ENCODE measurements at places on chromosomes 5 and 9.

DNA sequence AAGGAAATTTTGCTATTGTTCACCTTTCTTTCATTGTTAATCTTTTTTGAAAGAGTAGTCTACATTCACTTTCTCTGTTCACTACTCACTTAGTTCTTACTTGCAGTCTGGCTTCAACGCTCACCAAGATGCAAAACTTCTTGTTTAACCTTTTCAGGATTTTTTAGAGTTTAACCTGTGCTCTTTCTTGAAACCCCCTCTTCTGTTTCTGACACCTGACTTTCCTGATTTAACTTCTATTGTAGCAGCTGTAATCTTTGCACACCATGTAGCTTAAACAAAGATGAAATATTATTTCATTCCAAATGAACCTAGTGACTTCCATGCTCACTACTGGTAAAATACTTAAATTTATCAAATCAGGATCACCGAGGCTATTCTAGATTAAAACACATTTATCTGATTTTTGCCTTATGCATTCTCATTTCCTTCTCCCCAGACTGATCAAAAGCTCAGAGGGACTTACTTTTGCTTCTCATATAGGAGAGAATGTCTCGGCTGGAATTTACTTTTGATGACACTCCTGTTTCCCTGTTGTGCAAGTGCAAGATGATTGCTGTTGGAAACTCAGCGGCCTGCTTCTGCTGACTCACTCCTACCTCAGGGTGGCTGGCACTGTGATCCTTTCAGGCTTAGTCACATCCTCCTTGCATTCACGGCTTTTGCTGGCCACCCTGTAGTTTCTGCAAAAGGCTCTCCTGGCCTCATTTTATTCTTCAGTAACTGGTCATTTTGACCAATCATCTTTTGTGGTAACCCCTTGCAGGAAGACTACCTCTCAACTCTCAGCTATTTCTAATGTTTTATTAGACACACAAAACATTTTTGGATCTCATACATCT, 109.3 kb upstream of the IFNE start:
- DNase-seq: peak; percentile 70

- DNase-seq: no peak
Observed at GRCh38 chr5:151892393-151892792, 32.3 kb downstream of the GLRA1 start.

GRCh38 chr9:97109194-97109811, 70.4 kb upstream of the CTSV start:
- DNase-seq: no peak

GRCh38 chr5:112308608-112309007, 110.5 kb downstream of the EPB41L4A start:
- DNase-seq: no peak

DNA sequence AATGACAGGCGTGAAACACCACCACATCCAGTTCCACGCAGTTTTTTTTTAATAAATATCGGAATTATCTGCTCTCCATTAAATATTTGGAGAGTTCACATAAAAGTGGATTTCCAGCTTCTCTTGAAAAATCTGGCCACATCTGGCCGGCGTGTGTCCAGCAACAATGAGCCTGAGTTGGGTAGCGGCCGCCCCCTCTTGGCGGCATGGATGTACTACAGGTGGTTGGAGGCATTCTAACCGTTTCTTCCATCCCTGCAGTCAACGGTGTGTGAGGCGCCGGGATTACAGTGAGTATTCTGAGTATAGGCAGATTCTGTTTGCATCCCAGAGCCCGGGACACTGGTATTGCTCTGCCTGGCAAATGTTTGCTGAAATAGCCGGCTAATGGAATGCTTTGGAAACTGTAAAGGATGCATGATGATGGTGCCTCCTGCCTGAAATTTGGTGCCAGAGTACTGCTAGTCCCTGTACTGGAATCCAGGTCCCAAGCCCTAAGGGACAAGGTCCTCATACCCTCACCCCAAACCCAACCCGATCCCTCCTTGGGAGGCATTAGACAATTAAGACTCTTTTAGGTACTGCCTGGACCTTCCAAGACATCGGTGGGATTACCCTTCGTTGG, 13.6 kb upstream of the GM2A start:
- no peak for DNase-seq

- DNase-seq: no peak
Observed at GRCh38 chr5:20572614-20573013, 584.6 kb upstream of the CDH18 start.

- no peak for DNase-seq
Observed at GRCh38 chr9:15421532-15421931, 1.1 kb upstream of the SNAPC3 start.

GRCh38 chr9:75599126-75599525, 291.3 kb upstream of the PCSK5 start:
- DNase-seq: no peak

DNA sequence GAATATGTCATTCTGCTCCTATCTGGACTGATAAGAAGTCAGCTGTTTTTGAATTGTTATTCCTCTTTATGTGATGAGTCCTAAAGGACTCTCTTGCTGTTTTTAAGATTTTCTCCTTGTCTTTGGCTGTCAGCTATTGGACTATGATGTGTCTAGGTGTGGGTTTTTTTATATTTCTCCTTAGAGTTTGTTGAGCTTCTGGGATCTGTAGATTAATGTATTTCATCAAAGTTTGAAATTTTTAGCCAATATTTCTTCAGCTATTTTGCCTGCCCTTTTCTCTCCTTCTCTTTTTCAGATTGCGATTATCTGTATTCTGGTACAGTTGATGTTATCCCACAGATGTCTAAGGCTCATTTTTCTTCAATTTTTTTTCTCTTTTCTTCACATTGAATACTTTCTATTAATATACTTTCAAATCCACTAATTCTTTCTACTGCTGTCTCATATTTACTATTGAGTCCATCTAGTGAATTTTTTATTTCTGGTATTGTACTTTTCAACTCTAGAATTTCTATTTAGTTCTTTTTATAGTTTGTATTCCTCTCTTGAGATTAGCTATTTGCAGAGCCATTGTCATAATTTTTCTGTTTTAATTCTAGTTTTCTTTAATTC, 31.1 kb downstream of the RPS23 start:
- DNase-seq: peak; percentile 16

DNA sequence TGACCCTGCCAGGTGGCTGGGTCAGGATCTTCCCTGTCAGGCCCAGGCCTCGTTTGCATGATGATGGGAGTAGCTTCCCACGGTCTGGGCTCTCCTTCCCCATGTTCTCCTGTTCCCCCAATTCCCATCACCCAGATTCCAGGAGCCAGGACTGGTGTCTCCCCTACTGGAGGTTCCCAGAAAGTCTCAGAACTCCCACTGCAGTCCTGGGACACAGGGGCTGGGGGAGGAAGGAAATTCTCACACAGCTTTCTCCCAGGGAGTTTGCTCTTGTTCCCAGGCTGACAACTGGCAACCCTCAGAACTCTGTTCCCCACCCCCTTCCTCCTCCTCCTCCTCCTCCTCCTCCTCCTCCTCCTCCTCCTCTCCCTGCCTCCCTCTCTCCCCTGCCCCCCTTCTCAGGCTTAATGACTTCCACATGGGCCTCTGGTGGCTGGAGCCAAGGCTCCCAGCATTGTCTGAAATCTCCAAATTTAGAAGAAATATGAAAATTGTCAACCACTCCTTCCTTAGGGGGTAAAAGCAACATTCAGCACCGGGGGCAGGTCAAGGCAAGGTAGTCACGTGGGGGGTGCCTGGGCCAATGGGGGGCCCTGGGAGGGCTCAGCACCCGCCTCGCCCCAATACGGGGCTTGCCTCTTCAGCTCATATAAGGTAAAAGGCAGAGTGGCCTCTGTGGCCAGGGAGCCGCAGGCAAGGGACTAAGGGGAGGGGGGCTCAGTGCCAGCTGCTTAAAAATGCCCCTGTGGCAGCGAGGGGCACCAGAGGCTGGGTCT, 27.3 kb upstream of the IL17B start:
- DNase-seq: no peak

GRCh38 chr9:96478829-96479371, 28.9 kb downstream of the HABP4 start:
- DNase-seq: no peak

- no peak for DNase-seq
Observed at GRCh38 chr5:891837-892393, 686 bp downstream of the BRD9 start.

GRCh38 chr5:172454358-172455086, at the start of gene SH3PXD2B:
TSS of gene SH3PXD2B (minus strand) at chr5:172454525. CDS start at chr5:172454352, 173 bp downstream.
- DNase-seq: no peak

DNA sequence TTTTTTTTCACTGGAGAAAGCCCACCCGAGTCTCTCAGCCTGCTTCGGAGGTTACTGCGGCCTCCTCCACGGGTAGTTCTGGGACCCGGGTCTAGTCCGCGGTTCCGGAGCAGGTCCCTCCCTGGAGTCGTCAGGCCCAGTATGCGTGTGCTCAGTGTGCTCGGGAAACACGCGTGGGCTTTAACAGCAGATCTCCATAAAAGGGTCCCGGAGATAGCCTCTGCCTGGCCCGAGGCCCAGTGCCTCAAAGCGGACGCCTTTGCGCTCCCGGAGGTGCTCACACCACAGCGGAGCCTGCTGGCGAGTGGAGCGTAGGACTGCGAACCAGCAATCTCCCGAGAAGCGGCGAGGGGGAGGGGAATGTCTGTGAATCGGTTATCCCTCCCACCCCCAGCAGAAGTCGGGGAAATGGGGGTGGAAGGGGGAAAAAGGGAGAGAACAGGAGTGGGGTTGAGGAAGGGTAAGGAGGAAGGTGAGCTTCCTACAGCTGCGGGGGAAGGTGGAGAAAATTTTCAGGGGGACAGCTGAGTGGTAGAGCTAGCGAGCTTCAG, 28.7 kb downstream of the CDKN2A start:
- DNase-seq: peak; percentile 72

- DNase-seq: no peak
Observed at GRCh38 chr9:136610426-136610825, 52.3 kb upstream of the EGFL7 start.

DNA sequence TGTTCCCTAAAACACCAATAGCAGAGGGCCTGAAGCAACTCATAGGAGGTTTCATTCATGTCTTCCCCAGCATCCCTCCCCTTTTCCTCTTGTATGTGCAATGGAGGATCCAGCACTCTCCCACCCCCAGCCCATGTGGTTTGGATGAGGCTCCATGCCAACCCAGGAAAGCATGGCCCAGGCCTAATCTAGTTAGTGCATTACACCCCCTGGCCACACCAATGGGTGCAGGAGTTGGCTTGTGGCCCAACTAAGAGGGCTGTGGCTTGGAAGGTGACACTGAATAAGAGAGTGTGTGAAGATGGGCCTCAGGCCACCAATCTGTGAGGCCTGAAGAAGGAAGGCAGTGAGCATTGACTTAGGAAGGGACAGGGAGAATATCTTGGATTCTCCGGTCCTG, 70.8 kb upstream of the SMIM23 start:
- no peak for DNase-seq

GRCh38 chr9:137031904-137032640, at the start of gene FUT7:
TSS of gene FUT7 (minus strand) at chr9:137032088. CDS start at chr9:137031991, 97 bp downstream.
- DNase-seq: peak; percentile 45

DNA sequence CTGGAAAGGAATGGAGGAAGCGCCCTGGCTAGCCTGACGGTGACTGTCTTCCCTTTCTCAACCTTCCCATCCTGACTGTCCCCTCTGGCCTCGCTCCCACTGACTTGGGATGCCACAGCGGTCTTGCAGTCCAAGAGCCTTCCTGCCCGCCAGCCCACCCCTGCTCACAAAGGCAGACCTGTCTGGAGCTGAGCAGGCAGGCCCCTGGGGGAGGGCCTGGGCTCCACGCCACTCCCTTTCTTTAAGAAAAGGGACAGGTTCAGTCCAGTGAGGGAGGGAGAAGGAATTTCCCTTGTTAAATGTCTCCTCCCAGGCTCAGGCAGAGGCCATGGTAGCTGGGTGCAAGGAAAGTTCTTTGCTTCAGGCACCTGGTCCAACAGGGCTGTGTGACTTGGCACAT, 18.1 kb downstream of the FGF1 start:
- DNase-seq: no peak

DNA sequence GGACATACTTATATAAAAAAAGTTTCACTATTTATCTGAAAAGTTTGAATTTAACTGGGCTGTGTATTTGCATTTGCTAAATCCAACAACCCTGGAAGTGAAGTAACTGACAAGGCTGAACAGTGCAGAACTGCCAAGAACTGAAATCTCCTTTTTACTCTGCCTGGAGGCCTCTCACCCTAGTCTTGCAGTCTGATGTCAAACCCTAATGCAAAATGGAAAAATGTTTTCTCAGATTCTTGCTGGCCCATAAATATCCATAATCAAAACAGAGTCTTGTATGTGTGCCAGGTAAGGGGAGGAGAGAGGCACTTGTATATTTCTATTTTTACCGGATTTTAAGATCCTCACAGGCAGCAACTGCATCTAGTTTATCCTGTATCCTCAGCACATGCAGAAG, 432.7 kb upstream of the KLF4 start:
- no peak for DNase-seq

- no peak for DNase-seq
Observed at GRCh38 chr5:5497152-5497788, 74.8 kb downstream of the ICE1 start.

GRCh38 chr9:82410306-82410705, 421.7 kb downstream of the SPATA31D1 start:
- DNase-seq: no peak

- DNase-seq: peak; percentile 77
Observed at GRCh38 chr9:69035438-69036308, at the start of gene FXN. TSS of gene FXN (plus strand) at chr9:69035752. CDS start at chr9:69035783, 31 bp downstream.

DNA sequence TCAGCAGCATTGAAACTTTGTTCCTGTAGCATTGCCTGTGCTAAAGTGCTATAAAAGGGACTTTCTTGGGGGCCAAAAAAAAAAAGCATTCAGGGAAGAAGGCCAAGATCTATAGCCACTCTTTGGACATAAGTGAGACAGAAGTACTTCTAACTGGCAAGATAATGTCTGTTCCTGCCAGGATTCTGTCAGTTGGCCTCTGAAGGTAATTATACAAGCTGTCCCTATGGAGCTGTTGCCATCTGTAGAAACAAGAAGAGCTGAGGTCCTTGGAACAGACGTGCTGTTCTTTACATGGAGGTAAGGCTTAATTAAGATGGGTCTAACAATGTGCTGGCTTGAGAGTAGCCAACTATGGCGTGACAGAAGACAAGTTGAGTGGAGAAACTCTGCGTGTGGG, 9.7 kb downstream of the KIF20A start:
- no peak for DNase-seq

GRCh38 chr5:124741711-124742496, 4.5 kb downstream of the ZNF608 start:
- DNase-seq: no peak
